NCI-H446 (cell line): ENCODE measurements at places on chromosomes 3 and 15.

- no peak for DNase-seq
These were observed 22.6 kb downstream of the USP50 start for GRCh38 chr15:50523851-50524251.

- no peak for DNase-seq
These were observed 29.6 kb downstream of the CHAC1 start for GRCh38 chr15:40982855-40983254.

DNA sequence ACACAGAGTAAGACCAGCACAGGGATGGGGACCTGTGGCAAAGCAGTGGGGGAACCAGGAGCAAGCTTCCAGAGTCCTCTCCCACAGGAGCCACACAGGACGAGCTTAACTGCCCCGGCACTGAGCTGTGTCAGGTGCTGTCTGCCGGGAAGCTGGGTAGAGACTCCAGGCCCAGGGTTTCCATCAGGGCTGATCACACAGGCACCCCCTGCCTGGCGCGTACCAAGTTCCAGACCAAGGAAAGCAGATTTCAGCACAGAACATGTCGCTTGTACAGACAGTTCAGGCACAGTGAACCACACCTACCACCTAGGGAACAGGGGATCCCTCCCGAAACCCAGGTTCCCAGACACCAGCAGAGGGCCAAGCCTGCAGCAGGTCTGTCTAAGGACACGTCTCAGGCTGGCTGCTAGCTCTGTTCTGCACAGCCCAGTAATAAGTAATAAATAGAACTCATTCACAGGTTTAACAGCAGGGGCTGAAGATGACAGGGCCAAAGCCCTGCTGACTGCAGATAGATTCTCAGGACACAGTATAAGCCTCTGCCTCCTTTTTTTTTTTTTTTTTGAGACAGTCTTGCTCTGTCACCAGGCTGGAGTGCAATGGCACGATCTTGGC lies 30.2 kb upstream of the OCA2 start:
- no peak for DNase-seq

DNA sequence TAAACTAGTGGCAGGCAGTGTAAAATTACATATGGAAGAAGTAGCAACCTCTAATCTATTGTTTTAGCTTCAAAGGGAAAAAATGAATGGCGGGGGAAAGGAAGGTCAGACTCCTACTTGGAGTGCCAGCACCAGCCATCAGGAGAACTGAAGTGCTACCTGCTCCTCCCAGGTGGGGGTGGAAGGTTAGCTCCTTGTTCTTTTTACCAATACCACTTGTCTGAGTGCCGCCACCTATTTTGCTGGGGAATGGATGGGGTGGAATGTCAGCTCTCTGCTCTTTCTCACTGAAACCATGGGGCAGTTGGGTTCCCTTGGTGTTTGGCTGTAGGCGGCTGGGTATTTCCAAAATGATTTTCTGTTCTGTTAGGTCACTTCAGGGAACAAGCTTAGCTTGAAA lies 428.7 kb upstream of the EPHA3 start:
- DNase-seq, result no peak

DNA sequence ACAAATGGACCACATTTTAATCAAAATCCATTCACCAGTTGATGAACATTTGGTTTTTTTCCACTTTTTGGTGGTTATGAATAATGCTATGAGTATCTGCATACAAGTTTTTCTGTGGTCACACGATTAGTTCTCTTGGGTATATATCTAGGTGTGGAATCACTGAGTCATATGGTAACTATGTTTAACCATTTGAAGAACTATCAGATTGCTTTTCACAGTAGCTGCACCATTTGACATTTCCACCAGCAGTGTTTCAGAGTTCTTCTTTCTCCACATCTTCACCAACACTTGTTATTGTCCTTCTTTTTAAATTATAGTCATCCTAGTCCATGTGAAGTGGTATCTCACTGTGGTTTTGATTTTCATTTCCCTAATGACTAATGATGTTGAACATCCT lies 33.3 kb upstream of the ATG7 start:
- no peak for DNase-seq

GRCh38 chr15:93319121-93319814 lies 230.3 kb upstream of the RGMA start:
- no peak for DNase-seq

DNA sequence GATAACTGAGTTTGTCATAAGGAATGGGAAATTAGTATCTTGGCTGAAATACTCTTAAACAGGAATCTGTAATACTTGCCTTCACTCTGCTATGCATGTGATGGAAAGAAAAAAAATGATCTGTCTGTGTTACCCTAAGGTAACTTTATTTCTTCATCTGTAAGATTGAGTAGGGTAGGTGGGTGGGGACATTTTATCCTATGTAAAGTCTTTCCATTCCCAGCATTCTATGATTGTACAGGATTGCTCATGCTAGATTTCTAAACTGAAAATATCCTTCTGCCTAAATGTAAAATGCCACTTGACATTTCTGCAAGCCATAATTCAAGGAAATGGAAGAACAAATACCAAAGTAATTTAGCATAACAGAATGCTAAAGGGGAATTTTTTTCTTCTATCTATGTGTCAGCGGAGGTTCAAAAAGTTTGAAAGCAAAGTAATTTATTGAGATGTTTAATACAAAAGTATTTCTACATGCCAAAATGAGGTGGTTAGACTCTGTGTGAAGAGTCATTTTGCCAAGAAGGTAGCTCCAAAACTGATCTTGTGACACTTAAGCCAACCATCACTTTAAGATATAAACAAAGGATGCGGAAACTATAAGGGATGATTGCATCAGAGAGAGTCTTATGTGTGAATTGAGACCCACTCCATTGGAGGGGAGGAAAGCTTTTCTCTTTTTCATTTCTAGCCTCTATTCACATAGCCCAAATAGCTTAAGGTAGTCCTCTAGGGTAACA lies 46.6 kb upstream of the SERPINI2 start:
- DNase-seq, result no peak

DNA sequence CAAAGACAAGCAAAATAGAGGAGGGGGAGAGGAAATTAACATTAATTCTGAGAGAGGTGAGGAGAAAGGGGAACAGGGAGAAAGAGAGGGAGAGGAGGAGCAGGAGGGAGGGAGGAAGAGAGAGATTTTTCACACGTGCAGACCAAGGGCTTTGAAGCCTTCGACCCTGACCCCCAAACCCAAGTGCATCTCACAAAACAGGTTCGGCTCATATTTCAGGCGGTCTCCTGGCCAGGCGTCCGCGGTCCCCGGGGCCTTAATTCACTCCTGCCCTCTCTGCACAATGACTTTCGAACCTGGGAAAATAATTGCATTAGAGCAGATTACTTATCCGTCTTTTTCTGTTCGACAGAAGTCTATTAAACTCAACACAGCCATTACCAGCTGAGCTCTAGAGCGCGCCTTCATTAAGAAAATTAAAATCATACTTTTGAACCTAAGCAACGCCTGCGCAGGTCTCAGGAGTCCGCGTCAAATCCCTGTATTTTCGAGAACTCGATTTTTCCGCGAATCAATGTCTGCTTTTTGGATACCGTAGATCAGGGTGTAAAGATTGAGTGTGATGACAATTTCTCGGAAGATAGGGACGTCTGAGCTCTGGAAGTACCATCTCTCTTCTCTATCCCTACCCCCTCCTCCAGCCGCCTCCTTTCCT lies 220.7 kb downstream of the MEIS2 start:
- no peak for DNase-seq

DNA sequence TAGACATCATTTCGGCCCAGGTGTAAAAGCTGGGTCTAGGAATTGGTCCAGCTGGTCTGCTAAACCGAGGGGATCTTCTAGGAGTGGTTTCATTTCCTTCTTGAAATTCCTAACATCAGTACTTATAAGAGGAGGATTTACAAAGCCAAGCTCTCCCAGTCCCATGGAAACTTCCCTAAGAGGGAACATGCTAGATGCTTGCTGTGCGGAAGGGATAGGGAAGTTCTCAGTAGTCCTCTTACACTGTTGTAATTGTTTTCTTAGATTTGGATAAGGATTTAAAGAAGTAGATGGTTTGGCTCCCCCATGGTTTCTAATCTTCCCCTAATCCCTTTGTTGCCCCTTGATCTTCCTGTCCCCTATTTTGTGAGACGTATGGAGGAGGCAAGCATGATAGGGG lies 89.7 kb upstream of the XCR1 start:
- DNase-seq, result no peak

DNA sequence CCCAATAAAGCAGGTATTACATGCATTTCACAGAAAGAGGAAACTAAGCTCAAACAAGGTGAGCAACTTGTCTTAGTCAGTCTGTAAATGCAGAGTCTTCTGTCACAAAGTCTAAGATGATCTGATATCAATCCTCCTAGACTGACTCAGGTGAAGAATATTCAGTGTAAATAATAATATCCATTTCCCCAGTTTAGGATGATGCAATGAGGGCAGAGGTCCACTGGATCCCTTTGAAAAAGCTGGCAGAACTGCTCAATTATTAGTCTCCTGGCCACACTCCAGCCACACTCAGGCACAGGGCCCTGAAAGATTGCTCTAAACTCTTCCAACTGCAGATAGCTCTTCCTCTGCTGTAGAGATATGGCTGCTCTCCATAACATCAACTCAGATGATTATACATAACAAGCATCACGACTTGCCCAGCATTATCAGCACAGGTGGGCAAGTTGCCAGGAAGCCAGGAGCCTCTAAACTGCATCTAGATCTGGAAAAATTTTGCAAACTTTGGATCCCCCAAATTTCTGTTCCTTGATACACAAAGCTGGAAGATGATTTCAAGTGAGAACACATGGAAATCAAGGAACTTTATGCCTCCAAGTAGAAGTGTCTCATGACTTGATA lies 129.8 kb upstream of the CPNE4 start:
- no peak for DNase-seq

DNA sequence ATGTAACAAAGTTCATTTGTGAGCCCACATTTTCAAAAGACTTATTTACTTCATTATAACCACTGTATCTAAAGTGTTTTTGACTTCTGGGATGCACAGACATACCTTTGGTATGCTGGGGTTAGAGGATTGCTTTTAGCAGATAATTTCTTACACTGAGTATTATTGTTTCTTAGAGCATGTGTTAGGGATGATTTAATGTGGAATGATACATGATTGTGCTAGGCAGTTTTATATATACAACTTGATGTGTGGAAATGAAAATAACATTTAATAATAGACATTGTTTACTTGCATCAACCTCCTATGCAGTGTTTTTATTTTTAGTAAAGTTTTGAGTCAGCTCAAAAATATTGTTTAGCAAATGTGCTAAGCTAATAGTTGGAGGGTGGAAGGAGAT lies 3.4 kb downstream of the KIF23 start:
- no peak for DNase-seq

- DNase-seq, result no peak
These were observed 31.3 kb downstream of the EFL1 start for GRCh38 chr15:82231233-82231632.

DNA sequence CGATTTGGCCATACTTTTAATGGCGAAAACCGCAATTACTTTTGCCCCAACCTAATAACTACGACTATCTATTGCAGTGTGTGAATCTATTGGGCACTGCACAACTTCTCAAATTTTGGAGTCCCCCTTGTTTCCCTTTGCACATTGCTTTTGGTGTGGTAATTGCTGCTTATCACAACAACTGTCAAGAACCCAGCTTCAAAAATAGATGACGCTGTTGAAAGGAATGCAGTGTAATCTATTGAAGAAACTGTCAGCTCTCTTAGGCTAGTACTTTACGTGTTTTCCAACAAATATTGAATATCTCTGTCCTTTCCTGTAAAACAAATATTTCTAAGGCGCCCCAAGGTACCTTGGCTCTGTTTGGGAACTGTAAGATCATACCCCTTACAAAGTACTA lies 222.8 kb upstream of the UBE2E2 start:
- no peak for DNase-seq

- DNase-seq, result no peak
These were observed 37.0 kb downstream of the CLDN18 start for GRCh38 chr3:138046955-138047354.

DNA sequence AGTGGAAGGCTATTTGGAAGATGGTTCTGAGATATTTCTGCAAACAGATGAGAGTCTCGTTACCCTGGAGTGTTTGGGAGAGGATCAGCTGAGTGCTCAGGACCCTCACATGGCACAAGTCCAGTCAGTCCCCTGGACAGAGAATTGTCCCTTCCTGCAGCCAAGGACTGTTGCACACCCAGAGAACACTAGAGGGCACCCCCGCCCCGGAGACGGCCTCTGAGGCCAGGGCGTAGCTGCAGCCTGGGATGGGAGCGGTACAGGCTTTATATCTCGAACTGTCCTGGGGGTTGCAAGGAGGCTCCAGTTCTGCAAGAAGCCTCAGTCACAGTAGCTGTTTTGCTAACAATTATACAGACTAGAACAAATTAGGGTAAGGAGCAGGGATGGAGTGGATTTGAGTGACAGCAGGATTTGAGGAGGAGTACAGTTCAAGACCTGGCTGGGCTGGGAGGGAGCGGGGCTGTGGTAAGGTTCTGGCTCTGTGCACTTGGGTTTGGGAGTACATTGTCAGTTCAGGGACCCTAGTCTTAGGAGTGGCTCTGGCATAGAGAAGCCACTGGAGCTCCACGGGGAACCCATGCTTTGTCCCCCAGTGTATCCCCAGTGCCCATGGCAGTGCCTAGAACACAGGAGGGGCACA lies 67.6 kb upstream of the HACD2 start:
- DNase-seq, result peak; percentile 84

GRCh38 chr3:12643724-12644123 lies 20.2 kb downstream of the RAF1 start:
- no peak for DNase-seq

DNA sequence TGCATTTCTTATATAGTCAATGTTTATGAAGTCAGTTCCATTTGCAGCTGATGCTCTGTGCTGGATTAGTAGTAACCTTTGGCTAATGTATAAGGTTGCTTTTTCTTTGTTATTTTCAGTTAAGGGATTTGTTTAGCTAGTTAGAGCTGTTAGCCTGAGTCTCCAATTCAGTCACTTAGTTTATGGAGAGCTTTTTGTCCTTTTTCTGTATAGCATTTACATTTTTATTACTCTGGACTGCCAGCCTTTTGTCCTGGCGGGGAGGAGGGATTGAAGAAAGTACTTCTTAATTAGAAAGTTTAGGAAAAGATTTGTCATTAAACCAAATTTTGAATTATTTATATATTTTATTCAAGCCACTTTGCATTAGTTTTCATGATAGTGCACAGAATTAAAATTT lies 52.0 kb downstream of the DNAJC13 start:
- no peak for DNase-seq

- DNase-seq, result no peak
These were observed 277.9 kb upstream of the TLE3 start for GRCh38 chr15:70375586-70375985.

DNA sequence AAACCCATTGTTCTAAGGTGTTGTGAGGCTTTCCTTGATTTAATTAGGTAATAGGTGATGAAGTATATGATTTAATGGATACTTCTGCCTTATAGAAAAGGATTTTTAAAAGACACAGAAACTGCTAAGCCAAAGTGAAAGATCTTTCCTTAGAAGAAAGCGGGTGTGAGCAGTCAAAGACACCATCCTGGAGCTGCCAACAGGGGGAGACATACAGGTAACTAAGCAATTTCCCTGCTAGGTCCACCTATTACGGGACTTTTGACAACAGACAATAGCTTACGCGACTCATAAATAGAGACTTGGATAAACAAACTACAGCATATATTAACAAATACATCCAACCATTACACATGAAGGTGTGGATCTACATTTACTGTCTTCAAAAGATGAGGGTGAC lies 669.5 kb downstream of the SQOR start:
- DNase-seq, result no peak

GRCh38 chr3:182668974-182669373 lies 124.3 kb upstream of the ATP11B start:
- no peak for DNase-seq

GRCh38 chr3:59609657-59610348 lies 560.0 kb upstream of the CFAP20DC start:
- DNase-seq, result peak; percentile 78

- no peak for DNase-seq
These were observed 10.8 kb downstream of the LYSMD4 start for GRCh38 chr15:99722406-99722805.

- peak; percentile 77 for DNase-seq
These were observed 550 bp downstream of the RPP25 start for GRCh38 chr15:74955796-74956647.
